ENCODE measurements at places on chromosomes 7 and 10.

- DNase-seq = no peak
Measured at GRCh38 chr10:106941297-106942034, 223.0 kb downstream of the SORCS1 start.

- no peak for DNase-seq
Measured at GRCh38 chr10:23945845-23946244, 263.1 kb upstream of the KIAA1217 start.

GRCh38 chr7:97847791-97848190, 24.4 kb downstream of the ASNS start:
- no peak for DNase-seq

DNA sequence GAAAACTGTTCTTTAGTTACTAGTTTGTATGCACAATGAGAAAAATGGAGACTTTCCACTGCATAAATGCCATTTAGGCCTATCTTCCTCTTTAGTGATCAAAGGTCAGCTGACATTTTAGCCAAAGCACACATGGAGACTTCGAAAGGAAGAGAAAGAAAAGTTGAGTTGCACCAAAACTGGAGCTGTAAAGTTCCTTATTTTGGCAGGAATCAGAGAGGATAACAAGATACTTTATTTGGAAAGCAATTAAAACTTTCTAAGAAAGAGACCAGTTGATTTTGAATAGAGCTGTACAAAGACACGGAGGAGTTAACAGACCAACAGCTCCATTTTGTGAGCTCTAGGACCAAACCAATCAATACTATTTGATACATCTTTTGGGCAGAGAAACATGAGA, 14.2 kb downstream of the ENTPD7 start:
- DNase-seq = no peak

DNA sequence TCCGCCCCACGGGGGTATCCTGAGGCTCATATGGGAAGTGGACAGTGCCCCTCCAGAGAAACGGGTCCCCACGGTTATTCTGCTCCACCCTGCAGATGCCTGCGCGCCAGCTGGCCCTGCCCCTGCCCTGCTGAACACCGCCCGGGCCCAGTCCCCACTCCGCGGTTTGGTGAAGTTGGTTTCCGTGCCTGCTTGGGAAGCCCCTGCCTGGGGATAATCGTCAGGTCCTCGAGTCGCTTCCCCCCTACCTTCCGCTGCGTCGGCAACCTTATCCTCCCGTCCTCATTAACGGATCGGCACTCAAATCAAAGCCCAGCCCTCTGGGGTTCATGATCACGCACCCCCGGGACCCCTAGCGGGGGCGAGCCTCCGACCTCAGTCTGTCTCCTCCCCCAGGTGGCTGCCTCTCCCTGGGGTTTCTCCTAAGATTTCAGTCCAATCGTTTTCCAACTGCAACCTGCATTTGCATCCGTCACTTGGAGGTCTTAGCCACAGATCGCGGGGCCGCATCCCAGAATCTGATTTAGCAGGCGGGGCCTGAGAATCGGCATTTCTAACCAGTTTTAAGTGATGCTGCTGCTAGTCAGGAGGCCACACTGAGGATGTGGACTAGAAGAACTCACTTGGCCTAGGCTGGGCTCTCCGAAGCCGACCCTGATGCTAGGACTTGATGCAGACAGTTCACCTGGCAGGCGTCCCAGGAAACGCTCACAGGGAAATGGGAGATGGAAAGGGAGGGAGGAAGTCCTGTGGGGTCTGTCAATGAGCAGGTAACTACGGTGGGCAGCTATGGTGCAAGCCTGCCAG, 27.6 kb downstream of the WDR86 start:
- DNase-seq = no peak

DNA sequence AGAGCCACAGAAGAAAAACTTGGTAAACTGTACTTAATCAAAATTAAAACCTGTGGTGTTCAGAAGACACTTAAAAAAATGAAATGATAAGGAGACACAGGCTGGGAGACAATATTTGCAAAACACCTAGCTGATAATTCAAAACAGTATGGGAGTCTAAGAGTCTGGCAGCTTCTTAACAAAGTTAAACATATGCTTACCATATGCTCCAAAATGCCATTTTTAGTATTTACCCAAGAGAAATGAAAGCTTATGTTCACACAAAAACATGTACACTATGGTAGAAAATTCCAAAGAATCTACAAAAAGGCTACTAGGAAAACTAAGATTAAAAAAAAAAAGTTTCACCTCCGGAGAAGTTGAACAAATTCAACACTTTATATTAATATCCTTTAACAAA, 48.6 kb downstream of the ITGB1 start:
- DNase-seq = no peak

DNA sequence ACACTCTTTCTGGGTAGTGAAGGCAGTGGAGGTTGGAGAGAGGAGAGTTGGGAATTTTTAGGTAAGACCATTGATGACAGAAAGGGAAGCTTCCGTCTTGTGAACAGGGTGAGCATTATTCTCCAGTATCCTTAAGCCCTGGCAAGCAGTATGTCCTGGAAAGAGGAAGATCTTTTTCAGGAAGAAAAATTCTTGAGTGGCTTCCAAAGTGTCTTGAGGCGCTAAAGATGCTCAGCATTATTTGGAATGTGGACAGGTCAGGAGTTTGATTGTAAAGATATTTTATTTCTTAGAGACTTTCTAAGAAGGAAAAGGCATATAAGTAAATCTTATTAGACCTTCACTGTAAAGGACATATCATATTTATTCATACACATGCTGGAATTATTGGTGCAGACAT, 54.3 kb downstream of the ABCC2 start:
- no peak for DNase-seq

GRCh38 chr7:105829681-105830322, 46.6 kb downstream of the ATXN7L1 start:
- DNase-seq = no peak

- DNase-seq = no peak
Measured at GRCh38 chr10:96560966-96561887, 25.6 kb downstream of the TM9SF3 start.

GRCh38 chr10:128016423-128017060, 109.6 kb downstream of the PTPRE start:
- DNase-seq = no peak

DNA sequence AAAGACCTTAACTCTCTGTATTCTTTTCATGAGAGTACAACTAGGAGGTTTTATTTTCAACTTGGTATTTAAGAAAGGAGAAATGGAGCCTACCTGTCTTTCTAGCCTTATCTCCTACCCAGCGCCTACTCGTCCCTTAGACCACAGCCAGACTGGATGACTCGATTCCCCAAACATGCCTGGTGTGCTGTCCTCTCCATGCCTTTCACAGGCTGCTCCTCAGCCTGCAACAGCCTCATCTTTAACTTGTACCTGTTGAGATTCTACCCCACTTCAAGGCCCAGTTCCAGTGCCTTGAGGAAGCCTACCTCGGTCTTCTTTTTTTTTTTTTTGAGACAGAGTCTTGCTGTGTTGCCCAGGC, 29.4 kb downstream of the CPA1 start:
- no peak for DNase-seq

DNA sequence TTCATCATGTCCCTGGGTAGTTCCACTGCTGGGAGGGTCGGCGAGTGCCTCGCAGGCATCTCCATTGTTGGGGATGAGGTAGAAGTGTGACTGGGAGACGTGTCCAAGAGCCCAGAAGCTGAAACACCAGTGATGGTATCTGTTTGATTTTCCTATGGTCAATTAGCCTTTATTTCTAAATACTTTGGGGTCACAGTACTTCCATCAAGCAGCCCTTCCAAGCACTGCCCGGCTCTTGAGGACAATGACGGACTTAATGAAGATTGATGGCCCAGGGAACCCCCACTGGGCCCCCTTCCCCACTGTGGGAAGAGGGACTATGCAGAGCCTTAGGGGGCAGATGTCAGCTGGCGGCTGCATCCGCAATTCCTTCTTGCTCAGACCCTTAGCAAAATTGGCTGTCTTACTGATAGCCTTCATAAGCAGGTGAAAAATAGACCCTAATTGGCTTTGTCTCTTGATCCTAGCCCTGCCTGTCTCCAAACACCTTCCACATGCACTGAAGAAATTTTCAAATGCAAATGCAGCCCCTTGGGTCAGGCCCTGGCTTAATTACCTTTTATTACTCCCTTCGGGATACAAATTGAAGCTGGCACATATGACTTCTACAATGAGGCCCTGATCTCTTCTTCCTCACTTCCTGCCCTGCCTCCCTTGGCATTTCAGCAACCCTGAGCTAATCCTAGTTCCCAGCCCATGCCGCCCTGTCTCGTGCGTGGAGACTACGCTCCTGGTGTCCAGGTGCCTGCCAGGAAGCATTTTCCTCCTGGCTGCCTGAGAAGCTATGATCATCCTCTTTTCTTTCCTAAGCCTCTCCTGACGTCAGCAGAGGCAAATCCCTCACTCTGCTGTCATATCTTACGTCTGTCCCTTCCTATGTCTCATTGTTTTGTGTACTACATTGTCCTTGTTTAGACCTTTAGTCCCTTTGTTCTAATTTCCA, 124.5 kb upstream of the GDF10 start:
- DNase-seq = peak; percentile 45

GRCh38 chr10:17215782-17216122, 12.3 kb upstream of the VIM start:
- no peak for DNase-seq

- peak; percentile 82 for DNase-seq
Measured at GRCh38 chr10:60572511-60573194, 183.0 kb upstream of the ANK3 start.

GRCh38 chr7:111112439-111112838, 21.5 kb downstream of the LRRN3 start:
- no peak for DNase-seq

- DNase-seq = no peak
Measured at GRCh38 chr10:31758495-31758894, 170.1 kb downstream of the ARHGAP12 start.

DNA sequence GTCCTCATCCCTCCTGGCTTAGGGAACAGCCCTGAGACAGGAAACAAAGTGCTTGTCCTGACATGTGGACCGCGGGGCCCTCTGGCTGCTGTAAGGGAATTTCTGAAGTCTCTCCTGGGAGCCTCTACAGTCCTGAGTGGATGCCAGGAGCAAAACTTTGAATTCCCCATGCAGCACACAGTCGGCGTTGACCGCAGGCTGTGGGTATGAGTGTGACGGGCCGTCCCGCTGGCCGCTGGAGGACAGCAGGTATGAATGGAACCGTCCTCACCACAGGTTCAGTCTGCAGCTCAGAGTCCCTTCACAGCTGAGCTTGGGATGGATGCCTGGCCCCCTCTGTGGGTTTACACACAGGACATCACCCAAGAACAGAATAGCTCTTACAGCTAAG, 94.9 kb downstream of the GPR26 start:
- no peak for DNase-seq

- DNase-seq = no peak
Measured at GRCh38 chr7:79604841-79605240, 151.4 kb upstream of the MAGI2 start.

GRCh38 chr10:74394416-74394969, 243.5 kb downstream of the ADK start:
- DNase-seq = no peak

DNA sequence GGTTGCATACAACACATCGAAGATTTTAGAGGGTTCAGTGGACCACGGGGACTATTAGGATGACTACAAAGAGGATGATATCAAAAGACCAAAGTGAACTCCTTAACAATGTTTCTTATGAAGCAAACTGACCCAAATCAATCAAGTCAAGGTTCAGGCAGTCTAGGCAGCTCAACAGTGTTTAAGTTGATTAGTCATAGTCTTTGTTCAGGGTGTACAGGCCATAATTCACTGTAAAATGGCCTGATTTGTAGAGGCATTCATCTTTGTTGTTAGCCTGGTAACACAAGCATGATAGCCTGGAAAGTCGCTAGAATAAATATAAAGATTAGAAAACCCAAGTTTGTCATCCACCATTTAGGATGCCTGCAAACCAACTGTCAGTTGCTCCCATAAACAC, 32.6 kb downstream of the ANTXRL start:
- no peak for DNase-seq

- peak; percentile 84 for DNase-seq
Measured at GRCh38 chr7:42189535-42189934, 47.5 kb downstream of the GLI3 start.

- no peak for DNase-seq
Measured at GRCh38 chr10:103990121-103990520, 23.2 kb downstream of the SLK start.

DNA sequence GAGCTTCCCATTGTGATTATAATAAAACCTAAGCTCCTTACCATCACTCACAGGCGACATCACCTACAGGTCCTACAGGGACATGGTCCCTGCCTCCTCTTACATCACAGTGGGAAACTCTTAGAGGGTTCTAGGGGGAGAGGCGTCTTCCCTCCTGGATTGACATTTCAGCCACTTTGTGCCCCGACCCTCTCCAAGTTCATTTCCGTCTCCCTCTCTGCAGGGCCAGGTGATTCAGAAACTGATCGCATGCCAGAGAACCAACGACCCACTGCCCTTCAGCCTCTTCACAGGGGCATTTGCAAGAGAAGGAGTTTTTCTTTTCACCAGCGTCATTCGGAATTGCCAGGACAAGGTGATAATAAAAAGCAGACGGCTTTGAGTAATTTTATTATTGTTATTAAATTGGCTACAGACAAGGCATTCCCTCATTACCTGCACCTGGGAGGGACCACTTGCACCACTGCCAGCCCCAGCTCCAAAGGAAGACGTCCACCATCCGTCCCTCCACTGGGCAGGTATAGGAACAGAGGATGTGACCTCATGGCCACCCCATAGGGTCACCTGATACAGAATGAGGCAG, 85.8 kb upstream of the CUX1 start:
- no peak for DNase-seq

GRCh38 chr7:15507171-15507570, 54.6 kb downstream of the AGMO start:
- DNase-seq = no peak

GRCh38 chr10:63588436-63589167, 67.4 kb downstream of the REEP3 start:
- no peak for DNase-seq

DNA sequence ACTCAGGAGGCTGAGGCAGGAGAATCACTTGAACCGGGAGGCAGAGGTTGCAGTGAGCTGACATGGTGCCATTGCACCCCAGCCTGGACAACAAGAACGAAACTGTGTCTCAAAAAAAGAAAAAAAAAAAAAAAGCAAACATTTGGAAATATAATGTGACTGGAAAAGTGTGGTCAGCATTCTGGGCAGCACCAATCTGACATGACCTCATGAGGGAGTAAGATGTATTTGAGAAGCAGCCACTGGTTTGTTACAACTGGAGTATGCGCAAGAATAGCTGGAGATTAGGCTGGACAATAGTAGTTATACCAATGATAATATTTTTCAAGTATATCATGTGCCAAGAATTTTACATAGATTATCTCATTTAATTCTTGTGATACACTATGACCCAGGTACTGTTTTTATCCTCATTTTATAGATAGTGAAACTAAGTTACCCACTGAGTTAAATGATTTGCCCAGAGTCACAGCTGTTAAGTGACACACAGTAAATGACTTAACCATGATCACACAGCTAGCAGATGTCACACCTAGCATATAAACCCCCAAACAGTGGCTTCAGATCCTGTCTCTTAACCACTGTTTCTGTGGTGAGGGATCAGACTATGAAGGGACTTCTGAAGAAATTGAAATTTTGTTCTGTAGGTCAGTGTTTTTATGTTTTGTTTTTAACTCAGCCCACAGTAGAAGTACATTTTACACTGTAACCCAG, 11.1 kb downstream of the MCU start:
- DNase-seq = no peak

- DNase-seq = no peak
Measured at GRCh38 chr7:19928247-19928646, 154.8 kb upstream of the TMEM196 start.

GRCh38 chr7:47535704-47536628, 45.9 kb downstream of the TNS3 start:
- no peak for DNase-seq

Data from A673 (cell line).